ENCODE measurements at places on chromosomes 3 and 15.

DNA sequence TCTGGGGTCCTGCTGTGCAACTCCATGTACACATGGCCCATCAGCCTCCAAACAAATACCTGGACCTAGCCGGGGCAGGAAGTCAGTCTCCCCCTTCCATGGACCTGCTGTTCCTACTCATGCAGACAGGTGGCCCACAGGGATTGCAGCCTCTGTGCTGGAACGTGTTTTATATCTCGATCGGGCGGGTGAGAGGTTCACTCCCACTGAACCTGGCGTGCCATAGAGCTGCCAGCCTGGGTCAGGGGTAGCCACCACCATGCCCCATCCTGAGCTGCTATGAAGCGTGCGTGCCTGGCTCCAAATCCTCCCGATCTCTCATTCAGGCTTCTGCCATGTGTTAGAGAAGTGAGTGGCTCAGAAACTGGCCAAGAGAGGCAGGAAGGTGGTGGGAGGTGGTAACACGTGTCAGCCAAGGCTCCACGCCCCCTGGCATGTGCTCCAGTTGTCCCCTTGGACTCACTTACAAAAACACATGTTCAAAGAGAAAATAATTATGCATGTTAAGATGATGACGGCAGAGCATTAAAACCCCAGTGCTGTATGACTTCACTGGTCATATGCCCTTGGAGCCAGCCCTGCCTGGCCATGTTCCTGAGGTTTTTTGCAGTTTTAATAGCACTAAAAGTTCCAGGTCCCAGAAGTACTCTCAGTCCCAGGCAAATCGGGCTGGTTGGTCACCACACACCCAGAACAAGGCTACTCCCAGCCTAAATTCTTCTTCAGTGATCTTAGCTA, 30.6 kb downstream of the CTSH start:
- no peak for DNase-seq

- no peak for DNase-seq
These were observed 1.1 kb downstream of the PIAS1 start for GRCh38 chr15:68055224-68055705.

- DNase-seq, result no peak
These were observed 430.6 kb downstream of the FOXP1 start for GRCh38 chr3:71152892-71153265.

- DNase-seq, result no peak
These were observed 518.8 kb downstream of the MECOM start for GRCh38 chr3:169144731-169145130.

DNA sequence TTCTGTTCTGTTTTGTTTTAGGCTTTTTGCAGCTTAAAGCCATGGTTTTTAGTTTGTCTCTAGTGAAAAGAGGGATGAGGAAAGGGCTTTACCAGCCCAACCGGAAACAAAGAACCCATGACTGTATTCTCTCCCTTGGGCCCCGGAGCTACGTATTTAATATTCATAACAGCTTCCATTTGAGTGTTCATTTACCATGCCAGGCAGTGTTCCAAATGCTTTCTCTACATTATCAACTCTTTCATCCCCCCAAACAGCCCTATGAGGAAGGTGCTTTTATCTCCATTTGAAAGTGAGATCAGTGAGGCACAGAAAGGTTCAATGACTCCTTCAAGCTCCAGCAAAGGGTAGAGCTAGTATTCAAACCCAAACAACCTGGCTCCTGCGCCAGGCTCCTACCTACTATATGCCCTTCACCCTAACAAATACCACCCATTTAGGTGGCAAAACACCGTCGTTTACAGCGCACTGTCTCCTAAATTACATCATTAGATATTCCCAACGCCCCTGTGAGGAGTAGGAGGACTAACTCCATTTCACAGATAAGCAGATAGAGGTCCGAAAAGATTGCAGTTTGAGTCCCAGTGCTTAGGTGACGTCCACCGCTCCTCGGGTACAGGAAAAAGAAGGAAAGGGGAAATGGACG, 27.9 kb downstream of the GTPBP8 start:
- DNase-seq, result no peak

DNA sequence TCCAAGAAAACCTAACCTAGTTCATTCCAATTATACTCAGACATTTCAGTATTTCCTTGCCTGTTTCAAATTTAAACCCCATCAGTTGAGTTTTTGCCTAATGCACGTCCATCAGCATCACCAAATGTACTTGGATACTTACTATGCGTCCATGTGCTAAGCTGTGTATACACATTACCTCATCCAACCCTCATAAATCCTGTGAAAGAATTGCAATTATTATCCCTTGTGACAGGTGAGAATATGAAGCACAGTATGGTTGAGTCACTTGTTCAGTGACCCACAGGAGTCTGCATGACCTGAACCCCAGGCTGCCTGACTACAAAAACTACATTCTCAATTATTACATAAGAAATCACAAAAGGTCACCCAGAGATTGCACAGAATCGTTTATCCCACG, 2.5 kb downstream of the OR5K2 start:
- DNase-seq, result no peak

DNA sequence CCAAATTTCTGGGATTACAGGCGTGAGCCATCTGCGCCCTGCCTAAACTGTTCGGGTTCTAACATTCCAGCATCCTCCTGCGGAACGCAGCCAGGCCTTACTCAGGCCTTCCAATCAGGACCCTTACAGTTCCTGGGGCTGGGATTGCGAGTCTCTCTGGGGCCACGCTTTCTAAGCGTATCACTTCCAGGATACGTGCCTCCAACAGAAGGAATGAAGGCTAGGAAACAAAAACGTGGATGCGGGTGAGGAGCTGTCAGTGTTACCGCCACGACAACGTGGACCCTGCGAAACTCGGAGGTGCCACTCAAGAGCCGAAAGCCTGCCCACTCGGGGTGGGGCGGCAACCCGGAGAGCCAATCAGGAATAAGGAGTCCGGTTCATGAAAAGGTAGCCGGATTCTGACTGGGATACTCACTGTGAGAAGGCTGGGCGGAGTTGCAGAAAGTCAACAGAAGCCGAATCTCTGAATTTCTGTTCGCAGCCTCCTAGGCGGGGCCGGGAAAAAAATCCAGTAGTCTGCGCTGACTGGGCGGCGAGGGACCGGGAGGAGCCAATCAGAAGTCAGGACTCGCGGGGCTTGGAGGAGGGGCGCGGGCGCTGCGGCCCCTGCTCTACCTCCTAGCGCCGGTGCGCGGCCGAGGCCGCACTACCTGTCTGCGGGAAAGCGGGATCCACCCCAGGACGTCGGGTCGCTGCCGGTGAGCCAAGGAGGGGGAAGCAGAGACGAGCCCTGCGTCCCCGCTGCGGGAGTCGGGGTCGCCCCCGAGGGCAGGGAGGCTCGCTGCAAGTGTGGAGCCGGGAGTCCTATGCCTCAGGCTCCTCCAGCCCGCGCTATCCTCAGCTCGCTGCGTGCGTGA, at the start of gene HYKK:
TSS of gene HYKK (plus strand) at position 607 of the 860 bp plus-strand sequence. CDS start 5,512 bp downstream, outside the sequence.
- peak; percentile 71 for DNase-seq
